ENCODE measurements at places on chromosomes 5 and 9. TPM values are rescaled to one million over a fixed set of nuclear protein-coding genes. Genes with fewer than 3 reads are reported as not detected.

PCDHGC3 gene
- total RNA-seq, result not detected

IL5 gene
- not detected for total RNA-seq

NEUROG1 gene
- total RNA-seq, result not detected

FAM200C gene
- total RNA-seq, result not detected

PCDHGA9 gene
- total RNA-seq, result not detected
